ENCODE measurements at places on chromosomes 4 and X.

DNA sequence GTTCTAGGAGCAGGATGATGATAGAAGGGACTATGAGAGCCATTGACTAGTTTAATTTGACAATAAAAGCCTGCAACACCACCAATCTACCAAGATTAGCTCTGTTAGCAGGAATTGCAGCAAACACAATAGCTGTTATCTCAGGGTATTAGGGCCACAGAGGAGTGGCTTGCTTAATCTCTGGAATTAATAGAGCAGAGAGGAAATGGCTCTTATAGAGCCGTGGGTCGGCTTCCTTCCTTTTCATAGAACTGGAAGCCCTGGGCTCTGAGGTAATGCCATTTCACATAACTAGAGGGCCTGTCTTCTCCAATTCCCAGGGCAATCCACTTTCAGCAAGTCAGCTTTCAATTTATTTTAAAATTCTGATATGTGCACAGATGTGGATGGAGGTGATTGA, 83.0 kb downstream of the MAMLD1 start:
- no peak for DNase-seq

DNA sequence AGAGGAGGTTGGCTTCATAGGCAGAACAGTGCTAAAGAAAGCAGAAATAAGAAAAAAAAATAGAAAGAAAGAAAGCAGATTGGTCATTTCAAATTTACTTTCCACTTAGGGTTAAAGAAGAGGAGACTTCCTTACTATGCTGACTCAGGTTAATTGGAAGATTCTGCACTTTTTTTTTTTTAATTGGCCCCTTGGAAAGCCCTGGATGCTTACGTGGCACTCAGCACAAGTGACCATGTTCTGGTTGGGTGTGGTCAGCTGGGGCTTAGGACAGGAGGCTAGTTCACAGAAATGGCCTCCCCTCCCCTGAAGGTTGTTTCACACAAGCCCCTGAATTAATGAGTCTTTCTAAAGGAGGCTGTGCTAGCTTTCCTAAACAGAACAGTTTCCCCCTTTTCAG, 14.5 kb downstream of the MAGEA9B start:
- DNase-seq: no peak

DNA sequence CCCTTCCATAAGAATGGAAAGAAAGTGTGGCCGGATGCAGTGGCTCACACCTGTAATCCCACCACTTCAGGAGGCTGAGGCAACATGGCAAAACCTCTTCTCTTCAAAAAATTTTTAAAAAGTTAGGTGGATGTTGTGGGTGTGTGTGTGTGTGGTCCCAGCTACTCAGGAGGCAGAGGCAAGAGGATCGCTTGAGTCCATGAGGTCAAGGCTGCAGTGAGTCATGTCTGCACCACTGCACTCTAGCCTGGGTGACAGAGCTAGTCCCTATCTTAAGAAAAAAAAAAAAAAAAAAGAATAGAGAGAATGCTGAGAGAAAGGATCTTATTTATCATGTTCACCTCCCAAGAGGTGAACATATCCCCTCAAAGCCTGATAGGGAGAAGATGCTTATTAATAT, 492.1 kb upstream of the SMIM31 start:
- no peak for DNase-seq

DNA sequence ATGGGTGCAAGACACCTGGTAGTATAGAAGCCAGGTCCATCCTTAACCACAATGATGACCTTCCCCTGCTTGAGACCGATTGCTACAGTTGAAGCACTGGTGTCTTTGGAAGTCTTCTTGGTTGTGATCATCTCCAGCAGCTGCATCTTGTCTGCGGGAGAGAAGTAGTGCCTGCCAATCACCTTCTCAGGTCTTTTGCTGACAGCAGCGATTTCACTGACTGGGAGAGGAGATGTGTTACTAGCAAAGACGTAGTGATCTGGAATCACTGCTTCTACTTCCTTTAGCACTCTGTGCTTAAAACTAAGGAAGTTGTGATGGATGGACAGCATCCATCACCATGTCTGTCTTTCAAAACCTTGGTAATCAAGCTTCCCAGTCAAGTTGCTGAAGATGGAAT, 25.9 kb downstream of the CPE start:
- DNase-seq: no peak

- no peak for DNase-seq
Observed at GRCh38 chr4:85744950-85745349, 270.0 kb downstream of the ARHGAP24 start.

GRCh38 chrX:130170752-130171445, 863 bp upstream of the RAB33A start:
- peak; percentile 35 for DNase-seq

GRCh38 chrX:23888887-23889501, 18.7 kb downstream of the APOO start:
- no peak for DNase-seq

- DNase-seq: peak; percentile 10
Observed at GRCh38 chr4:92362028-92362427, 58.3 kb downstream of the GRID2 start.

- no peak for DNase-seq
Observed at GRCh38 chr4:60611762-60612496, 588.2 kb upstream of the ADGRL3 start.

DNA sequence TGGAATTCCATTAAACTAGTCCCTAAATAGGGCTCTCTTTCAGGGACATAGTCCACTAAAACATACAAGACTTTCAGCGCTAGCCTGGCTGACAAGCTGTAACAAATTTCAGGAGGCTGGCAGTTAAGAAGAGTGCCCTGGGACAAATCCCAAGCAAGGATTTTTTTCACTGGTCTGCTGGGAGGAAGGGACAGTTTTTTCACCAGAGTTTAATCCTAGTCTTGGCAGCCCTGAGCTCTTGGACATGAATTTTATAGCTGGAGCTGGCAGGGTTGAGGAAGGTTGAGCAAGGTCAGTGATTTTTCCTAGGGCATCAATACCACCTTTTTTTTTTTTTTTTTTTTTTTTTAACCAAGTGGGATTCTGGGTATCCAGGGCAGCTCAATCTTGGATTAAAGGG, 184.4 kb downstream of the SH2D1A start:
- DNase-seq: no peak

DNA sequence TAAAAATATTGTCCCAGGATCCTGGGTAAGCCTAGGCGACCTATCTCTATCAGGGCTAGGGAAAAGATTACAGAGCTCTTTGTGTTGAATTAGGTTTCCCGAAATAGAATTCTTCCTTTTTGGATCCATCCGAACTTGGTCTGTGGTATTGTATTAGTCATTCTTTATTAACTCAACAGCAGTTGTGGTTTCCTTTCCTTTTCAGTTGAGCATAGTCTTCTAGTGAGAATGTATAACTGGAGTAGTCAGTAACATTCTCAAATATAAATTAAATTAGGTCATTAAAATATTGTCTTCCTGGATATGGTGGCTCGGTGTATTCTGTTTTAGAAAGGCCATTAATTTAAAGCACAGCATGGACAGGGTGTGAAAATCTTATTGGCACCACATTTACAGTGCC, 520.4 kb downstream of the NLGN4X start:
- DNase-seq: no peak

DNA sequence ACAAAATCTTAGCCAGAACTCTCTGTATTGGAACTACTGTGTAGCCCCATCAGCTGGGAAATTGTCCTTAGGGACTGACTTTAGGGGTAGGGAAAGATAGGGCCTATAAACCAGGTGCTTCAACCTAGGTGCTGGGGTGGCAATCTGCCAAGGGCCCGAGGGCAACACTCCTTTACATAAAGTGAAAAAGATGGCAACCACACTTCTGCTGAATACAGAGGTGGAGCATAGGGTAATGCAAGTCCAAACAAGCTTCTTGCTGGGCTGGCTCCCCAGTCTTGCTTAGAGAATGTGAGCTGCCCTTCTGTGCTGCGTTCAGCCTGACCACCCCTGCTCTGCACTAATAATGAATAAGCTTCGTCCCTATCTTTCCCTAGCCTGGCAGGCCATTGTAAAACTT, 9.8 kb downstream of the ZBTB33 start:
- no peak for DNase-seq

- no peak for DNase-seq
Observed at GRCh38 chr4:115923152-115923551, 809.7 kb upstream of the NDST4 start.
